ENCODE measurements at places on chromosomes 3 and 15.
A peak's percentile ranks its signal among the peaks of the same experiment; 100 is the strongest.

- no peak for DNase-seq
Observed at GRCh38 chr15:61780278-61780980, 279.8 kb downstream of the VPS13C start.

DNA sequence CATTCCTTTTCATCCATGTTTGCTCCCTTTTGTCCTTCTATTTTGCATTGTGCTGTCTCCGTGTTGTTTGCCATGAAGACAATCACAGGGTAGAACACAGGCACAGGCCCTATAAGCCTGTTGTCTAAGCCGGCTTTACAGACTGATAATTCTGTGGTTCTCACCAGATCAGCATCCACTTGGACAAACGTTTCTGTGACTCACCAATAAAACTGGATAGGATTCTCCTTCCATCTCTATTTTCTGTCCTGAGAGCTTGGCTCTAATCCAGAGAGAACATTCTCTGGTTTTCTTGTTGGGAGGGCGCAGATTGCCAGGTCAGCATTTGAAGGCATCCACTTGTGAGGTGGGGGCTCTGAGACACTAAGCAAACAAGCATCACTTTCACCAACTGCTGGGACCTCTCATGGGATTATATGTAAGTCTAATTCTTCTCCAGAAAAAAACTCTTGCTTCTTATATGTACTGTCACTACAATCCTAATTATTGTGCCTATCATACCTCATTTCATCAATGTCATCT lies 101.6 kb downstream of the ERC2 start:
- DNase-seq = no peak

GRCh38 chr3:112043621-112044201 lies 9.2 kb downstream of the TMPRSS7 start:
- DNase-seq = peak; percentile 52

DNA sequence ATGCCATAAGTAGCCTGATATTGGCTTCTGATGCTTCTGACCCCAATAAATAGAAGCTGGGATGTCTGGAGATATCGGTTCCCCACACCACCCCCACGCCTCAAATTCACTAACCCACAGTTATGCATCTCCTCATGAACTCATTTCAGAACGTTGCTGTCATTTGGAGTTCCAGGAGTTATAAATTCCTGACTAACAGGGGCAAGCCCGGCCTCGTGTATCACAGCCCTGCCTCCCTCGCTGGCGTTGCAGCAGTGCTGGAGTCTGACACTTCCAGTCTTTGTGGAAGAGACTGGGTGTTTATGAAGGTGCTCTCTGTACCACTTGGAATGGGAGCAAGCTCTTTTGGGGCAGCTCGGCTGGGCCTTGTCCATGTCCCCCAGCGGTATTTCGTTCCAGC lies 101.0 kb downstream of the ANP32A start:
- DNase-seq = peak; percentile 44

GRCh38 chr3:128489927-128490649 lies 2.9 kb downstream of the GATA2 start:
- DNase-seq = no peak

DNA sequence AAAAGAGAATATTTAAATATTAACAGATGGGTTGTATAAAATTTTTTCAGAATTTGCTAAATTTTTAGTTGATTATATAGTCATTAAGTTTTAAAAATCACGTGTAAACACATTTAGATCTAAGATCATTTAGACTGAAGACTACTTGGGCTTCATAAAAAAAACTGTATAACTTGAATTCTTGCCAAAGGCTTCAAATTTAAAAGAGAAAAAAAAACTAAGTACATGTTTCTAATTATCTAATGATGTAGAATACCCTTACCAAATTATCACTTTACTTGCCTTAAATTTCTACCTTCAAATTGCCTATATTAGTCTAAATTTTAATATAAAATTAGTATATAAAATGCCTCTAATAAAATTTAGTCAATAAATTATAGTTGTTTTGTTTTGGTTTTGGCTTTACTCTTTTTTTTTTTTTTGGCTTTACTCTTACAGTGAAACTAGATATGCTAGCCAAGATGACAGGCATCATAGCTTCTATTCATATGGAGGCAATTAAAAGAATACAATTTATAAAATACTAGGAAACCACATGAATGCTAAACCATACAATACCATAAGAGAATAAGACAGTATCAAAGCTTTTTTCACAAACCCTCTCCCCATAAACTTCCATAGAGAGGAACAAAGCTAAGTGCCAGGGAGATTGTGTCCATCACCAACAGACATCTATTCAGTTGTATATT lies 183.1 kb upstream of the KCNMB2 start:
- no peak for DNase-seq

GRCh38 chr3:151377768-151378385 lies 6.7 kb downstream of the P2RY12 start:
- no peak for DNase-seq

DNA sequence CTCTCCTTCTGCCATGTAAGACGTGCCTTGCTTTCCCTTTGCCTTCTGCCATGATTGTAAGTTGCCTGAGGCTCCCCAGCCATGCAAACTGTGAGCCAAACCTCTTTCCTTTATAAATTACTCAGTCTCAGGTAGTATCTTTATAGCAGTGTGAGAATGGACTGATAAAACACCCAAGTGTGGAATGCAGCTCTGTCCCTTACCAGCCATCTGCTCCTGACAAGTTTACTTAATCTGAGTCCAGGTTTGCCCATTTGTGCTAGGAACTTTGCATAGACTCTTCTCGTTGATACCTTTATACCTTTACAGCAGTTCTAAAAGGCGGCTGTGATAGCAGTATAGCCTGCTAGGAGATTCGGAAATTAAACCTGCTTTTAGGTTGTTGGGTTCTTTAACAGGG lies 48.1 kb downstream of the SLC25A26 start:
- DNase-seq = no peak

DNA sequence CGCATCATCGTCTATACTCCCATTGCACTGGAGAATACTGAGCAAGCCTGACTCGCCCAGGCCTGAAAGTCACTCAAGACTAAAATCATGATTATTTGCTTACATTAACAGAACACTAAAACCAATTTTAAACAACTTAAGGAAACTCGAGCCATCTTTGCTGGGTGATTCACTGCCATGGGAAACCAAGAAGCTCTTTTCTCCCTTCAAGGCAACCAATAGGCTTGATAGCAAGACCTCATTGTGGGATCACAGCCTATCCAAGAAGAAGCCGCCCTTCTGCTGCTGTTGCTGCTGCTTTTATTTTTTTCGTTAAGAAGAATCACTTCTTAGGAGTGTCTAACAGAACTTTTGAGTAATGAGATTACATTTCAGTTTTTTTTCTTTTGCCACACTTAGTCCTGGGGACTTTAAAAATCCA lies 479.4 kb downstream of the FOXP1 start:
- DNase-seq = no peak

DNA sequence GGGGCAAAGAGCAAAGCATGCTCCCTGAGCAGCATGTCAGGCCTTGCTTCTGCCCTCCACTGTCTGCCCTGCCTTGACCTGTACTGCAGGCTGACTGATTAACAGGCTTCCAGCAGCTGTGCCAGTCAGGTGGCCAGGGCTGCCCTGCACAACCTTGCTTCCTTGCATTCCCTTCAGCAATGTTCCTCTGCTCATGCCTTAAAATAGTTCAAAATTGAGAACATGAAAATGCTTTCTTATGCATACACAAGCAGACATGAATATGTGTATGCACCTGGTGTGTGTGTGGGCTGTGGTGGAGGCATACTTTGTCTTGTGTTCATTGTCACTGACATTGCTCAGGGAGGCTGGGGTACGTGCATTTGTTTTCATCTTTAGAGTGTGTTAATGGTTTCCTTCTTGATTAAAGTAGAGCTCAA lies 1.2 kb upstream of the SLC22A13 start:
- peak; percentile 6 for DNase-seq

- DNase-seq = peak; percentile 36
Observed at GRCh38 chr3:52144034-52144795, 10.0 kb downstream of the POC1A start.

DNA sequence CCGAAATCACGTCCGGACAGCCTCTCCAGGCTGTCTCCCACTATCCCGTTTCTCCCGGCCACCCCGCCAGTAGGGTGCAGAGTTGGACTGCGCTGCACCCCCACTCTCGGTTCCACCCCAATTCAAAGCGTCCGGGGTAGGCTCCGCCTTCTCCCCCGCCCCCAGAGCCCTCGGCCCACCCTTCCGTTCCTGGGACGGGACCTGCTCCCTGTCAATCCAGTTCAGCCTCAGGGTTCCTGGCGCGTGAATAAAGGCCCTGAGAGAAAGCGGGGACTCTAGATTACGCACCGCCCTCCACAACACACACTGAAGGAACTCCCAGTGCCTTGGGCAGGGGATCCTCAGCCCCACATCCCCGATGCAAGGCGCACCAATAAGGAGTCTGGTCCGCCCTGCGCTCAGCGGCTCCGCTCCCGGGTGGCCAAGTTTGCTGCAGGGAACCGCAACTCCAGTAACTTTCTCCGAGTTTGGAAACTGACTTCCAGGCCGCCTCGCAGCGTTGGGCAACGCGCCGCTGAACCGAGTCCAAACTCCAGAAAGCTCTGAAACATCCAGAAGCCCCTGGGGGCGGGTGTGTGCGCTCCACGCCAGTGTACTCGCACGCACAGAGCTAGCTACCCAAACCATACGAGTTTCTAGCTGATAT lies 1.9 kb downstream of the ADAMTS9 start:
- peak; percentile 94 for DNase-seq

DNA sequence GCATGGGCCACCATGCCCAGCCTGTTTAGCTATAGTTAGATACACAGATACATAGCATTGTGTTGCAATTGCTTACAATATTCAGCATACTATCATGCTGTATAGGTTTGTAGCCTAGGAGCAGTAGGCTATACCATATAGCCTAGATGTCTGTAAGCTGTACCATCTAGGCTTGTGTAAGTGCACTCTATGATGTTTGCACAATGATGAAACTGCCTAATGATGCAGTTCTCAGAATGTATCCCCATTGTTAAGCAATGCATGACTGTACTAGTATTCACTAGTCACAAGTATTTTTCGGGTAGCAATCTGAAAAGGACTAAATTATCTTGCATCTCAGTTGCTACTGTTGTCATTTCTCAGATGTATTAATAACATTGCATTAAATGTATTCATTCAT lies 16.0 kb downstream of the PIGB start:
- DNase-seq = peak; percentile 33

DNA sequence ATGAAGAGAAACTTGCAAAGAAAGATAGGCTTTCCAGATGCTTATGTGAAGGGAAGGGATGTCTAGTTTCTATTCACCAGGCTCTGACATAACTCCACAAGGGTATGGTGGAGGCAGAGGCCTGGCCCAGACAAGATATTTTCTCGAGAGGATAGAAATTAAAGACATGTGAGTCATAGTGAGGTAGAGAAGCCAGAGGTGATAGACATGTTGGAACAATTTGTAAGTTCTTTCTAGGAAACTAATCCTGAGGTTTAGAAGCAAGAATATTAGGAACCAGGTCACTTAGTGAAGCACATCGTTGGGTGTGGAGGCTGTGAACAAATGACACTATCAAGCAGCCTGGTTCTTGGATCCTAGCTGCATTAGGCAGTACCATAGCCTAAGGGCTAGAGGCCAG lies 176.9 kb downstream of the BBX start:
- peak; percentile 85 for DNase-seq

DNA sequence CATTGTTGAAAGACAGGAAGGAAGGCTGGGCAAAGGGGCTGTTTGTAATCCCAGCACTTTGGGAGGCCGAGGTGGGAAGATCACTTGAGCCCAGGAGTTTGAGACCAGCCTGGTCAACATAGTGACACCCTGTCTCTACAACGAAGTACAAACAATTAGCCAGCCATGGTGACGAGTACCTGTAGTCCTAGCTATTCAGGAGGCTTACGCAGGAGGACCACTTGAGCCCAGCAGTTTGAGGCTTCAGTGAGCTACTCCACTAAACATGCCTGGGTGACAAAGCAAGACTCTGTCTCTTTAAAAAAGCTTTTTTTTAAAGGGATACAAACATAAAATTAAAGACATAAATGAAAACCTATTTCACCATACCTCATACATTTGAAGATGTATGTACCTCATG lies 11.1 kb downstream of the SERP1 start:
- DNase-seq = no peak

- DNase-seq = no peak
Observed at GRCh38 chr3:189229196-189229828, 57.5 kb downstream of the TPRG1 start.

GRCh38 chr3:78562328-78562727 lies 1205.5 kb downstream of the ROBO1 start:
- no peak for DNase-seq

- DNase-seq = peak; percentile 66
Observed at GRCh38 chr3:101646726-101647125, 30.2 kb downstream of the ZBTB11 start.

DNA sequence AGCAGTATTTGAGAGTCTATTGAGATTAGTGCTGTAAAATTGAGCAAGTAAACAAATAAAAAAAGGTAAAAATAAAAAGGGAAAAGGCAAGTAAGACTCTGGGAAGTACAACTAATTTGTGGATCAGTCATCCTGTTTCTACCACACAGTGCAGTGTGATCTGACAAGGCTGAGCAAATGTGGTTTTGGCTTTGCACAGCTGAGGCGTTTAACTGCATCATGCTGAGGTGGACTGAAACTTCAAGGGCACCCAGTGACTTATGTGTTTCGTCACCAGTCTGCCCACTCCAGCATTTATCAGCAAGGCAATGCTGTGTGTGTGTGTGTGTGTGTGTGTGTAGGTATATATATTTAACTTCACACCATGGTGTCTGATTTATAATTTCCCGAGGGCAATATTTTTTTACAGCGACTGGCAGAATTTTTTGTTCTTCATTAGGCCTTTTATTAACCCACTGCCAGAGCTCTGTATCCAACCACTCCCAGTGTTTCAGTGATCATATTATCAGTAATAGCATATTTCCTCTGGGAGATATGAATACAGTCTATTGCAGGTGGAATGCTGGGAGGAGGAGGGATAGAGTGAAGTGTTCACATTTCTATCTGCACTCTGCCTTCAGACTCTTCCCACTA lies 131.5 kb upstream of the SATB1 start:
- peak; percentile 23 for DNase-seq

DNA sequence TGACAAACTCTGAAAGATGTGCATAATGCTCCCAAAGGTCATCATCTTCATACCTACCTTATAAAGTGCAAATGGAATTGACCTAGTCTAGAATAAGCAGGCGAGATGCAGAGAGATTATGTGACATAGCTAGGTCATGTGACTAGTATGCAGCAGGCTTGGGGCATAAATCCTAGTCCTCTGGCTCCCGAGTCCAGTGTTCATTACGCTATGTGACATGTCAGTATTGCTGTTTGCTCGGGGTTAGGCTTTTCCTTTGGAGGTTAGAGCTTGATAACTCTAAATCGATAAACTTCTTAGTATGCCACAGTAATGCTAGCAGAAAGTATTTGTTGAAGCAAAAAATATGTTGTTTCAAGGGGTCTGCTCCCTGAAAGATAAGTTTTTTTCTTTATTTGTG lies 481.7 kb upstream of the TPRG1 start:
- no peak for DNase-seq
